Right lung (tissue), 10 donors: ENCODE measurements at places on chromosomes 2 and 18.

DNA sequence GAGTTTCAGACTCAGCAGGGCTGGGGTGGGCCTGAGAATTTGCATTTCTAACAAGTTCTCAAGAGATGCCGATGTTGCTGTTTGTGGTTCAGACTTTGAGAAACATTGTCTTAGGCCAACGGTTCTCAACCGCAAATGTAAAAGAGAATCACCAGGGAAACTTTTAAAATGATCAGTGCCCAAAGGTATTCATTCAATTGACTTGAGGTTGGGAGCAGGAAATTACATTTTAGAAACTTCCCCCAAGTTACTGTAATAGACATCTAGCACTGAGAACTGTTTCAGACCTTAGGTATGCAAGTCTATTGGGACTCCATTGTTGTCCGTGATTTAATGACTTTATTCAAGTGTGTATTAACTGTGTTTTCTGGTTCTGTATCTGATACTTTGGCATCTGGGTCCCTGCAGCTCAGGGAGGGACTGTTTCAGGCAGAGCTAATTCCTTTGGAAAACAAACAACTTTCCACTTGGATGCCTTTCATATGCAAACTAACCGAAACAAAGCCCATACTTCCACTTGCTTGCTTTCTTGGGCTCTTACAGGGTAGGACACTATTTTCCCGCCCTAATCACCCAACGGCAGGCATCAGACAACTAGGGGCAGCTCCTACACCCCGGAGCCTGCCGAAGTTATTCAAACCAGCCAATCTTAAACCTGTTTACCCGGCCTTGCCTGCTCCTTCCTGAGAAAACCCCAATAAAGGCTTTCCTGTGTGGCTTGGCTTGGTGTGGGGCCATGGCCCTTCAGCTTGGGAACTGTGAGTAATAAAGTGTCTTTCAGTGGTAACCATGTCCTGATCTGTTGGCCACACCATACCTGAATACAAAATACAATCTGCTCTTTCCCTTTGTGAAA, 97.6 kb downstream of the POLE4 start:
- no peak for DNase-seq

DNA sequence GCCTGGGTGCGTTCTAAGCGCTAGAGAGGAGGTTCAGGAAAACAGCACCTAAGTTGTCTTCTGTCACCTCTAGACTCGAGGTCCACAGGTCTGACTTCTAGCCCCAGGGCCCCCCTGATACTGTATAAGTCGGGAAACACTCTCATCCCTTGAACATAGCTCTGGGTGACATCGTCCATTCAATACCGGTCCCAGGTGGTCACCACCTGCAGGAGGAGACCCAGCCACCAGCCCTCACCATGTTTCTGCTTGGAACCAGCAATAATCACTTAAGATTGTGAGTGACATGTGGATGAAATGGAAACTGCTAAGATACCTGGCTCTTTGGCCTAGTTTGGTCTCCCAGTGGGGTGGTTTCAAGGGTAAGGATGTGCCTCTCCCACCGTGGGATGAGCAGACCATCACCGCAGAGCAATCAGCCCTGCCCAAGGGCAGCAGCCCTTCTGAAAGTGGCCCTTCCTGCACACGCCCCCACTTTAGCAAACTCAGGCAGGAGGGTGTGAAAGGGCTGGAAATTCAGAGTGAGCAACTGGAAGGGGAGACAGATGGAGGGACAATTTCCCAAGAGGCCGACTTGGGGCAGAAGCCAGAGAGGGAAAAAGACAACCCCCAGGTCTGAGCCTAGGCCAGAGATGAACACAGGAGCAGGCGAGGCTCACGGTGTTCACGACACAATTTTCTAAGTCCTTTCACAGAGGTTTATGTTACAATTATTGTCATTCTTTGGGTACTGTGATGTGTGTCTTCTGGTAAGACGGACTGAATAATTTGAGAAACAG, 95.2 kb downstream of the ZNF516 start:
- DNase-seq = no peak

- no peak for DNase-seq
Measured at GRCh38 chr2:28406276-28407096, 13.8 kb downstream of the FOSL2 start.

GRCh38 chr2:206245265-206245672, 29.2 kb upstream of the ZDBF2 start:
- DNase-seq = peak; percentile 33

DNA sequence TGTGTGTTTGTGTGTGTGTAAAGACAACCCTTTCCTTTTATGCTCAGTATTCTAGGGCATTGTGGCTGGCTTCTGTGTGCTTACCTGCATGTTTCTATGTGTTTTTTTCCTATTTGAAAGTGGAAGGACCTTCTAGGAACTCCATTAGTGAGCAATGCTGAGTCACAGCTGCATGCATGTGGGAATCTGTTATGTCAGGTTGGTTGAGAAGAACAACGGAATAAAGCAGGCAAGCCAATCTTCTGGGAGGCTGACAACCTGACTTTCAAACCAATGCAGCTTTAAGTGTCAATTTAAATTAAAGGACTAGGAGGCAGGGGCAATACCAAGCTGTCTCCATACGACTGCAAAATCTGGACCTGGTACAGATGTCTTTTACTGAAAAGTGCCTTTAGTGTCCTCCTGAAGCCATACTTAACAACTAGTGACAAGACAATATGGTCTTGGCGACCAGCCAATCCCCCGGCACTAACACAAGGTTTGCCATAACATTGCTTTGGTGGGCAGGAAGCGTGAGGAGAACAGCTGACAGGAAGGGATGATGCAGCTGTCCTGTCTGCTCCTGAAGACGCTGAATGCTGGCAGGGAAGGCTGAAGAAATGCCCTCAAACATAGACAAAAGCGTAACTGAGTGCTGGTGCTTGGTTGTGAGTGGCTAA, 514.7 kb upstream of the CDH7 start:
- DNase-seq = peak; percentile 14

GRCh38 chr2:181858600-181858999, 32.9 kb upstream of the ITPRID2 start:
- DNase-seq = no peak

DNA sequence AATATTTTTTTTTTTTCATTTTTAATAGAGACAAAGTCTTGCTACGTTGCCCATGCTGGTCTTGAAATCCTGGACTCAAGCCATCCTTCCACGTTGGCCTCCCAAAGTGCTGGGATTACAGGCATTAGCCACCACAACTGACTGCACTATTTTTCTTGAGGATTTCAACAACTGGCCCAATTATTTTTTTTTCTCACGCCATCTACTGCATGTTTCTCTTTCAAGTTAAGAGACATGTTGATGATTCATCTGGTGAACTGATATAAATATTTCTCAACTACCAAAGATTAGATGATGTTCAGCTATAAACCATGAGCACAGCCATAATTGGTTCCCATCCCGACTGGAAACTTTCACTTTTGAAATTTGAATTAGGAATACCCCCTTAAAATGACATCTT, 688.4 kb upstream of the SYT4 start:
- no peak for DNase-seq

GRCh38 chr18:50917021-50917420, 38.1 kb downstream of the ME2 start:
- no peak for DNase-seq

- DNase-seq = no peak
Measured at GRCh38 chr2:100940766-100941645, 61.1 kb upstream of the RPL31 start.

DNA sequence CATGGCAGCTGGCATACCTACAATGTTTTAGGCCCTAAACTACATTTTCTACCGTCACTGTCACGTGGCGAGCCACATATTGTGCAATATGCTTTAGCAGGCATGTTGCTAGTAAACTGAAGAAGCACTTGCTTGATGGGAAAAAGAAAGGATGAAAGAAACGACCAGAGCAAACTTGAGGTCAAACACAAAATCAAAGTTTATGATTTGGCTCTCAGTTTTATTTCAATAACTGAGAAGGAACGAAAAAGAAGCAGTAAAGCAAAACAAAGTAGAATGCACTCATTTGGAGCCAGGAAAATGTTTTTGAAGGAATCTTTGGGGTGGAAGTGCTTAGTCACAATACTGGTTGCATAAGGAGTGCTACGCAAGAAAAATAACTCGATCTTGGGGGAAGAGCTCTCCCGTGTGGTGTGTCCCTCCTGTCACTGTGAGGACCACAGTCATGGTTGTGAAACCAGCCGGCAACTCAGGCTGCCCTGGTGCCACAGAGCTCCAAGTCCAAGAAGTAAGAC, 349.8 kb downstream of the RBM43 start:
- peak; percentile 62 for DNase-seq

DNA sequence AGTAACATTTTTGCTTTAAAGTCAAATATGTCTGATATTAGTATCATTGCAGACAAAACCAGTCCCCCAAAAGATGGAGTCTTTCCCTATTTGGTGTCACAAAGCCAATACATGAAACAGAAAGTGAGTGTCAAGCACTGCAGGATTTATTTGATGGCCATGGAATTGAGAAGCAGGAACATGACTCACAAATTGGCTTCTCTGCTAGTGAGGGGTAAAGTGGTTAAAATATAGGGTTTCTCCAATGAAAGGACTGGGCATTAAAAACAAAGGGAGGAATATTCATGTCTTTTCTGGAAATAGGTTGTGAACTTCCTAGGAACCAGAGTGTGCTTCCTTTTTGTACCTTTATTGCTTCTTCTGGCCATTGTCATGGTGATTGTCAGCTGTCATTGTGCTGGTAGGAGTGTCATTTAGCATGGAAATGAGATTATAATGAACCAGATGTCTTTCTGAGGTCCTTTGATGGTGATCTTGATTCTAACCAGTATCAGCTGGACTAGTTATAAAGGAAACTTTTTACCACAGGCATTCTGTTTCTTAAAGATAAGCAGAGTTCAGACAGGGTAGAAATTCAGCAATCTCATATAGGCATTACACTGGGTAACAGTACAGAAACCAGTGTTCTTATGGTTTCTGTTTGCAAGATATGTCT, 4.1 kb downstream of the REG1B start:
- no peak for DNase-seq

GRCh38 chr18:478681-479080, 21.8 kb downstream of the COLEC12 start:
- DNase-seq = no peak

DNA sequence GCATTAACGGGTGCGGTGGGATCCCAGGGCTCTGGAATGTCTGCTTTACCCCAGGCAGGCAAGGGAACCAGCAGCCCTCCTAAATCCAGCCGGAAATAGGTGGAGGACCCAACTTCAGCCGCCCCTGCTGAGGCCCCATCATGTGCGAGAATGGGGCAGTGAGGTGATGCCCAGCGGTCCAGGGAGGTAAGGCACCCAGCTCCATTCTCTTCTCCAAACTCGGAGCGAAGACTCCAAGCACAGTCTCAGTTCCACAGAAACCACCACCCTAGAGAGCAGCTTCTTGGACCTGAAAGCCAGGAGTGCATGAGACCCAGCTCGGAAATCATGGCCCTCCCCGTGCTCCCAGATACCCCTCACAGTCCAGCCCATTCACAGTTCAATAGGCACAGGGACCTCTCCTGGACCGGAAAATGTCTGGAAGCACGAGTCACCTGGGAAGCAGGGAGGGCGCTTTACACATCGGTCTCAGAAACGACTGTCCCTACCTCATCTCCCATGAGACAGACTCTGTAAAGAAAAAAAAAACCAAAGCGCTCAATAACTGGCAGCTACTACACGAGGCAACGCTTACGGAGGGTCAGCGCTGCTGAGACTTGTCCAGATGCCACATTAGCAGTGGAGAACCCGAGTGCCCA, 2.0 kb downstream of the SDC1 start:
- no peak for DNase-seq
